DND-41 (cell line): ENCODE measurements at places on chromosomes 13 and 19.
A peak's percentile ranks its signal among the peaks of the same experiment; 100 is the strongest.

GRCh38 chr19:32195706-32196610 is 149.5 kb upstream of the ZNF507 start:
- DNase-seq, result no peak

- no peak for DNase-seq
Measured at GRCh38 chr13:98890925-98891324, 86.9 kb downstream of the DOCK9 start.

DNA sequence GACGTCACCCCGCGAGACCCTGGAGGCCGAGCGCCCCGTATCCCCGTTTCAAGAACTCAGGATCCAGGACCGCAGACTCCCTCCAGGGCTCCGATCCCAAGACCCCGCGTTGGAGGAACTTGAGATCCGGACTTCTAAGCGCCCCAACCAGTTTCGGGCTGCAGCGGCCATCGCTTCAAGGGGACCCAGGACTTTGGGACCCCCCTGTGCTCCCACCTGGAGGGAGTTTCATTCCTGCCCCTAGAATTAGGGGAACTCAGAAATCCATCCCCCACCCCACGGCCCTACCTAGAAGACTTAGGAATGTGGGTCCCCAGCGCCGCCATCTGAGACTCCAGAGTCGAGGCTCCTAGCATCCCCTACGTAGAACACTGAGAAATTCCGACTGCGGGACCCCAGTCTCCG is 400 bp downstream of the PLEKHG2 start:
- DNase-seq, result no peak

- DNase-seq, result peak; percentile 11
Measured at GRCh38 chr13:49584771-49585182, 581 bp downstream of the RCBTB1 start.

GRCh38 chr19:11581740-11582139 is 4.3 kb upstream of the ACP5 start:
- DNase-seq, result peak; percentile 63

DNA sequence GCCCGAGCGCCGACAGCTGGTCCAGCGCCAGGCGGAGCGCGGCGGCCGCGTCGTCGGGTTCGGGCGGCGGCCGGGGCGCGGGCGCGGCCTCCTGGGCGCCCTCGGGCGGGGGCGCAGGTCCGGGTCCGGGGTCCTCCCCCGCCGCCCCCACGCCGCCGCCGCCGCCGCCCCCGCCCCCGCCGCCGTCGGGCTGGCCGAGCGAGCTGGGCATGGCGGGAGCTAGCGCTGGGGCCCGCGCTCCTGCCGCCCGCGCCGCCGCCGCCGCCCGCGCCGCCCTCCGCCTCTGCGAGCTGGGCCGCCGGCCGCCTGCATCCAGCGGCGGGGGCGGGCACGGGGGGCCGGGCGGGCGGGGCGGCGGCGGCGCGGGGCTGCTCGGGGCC is 287 bp downstream of the MEX3D start:
- DNase-seq, result no peak

GRCh38 chr19:5254944-5255343 is 85.7 kb downstream of the PTPRS start:
- DNase-seq, result no peak

GRCh38 chr13:67519356-67519755 is 289.2 kb upstream of the PCDH9 start:
- no peak for DNase-seq

DNA sequence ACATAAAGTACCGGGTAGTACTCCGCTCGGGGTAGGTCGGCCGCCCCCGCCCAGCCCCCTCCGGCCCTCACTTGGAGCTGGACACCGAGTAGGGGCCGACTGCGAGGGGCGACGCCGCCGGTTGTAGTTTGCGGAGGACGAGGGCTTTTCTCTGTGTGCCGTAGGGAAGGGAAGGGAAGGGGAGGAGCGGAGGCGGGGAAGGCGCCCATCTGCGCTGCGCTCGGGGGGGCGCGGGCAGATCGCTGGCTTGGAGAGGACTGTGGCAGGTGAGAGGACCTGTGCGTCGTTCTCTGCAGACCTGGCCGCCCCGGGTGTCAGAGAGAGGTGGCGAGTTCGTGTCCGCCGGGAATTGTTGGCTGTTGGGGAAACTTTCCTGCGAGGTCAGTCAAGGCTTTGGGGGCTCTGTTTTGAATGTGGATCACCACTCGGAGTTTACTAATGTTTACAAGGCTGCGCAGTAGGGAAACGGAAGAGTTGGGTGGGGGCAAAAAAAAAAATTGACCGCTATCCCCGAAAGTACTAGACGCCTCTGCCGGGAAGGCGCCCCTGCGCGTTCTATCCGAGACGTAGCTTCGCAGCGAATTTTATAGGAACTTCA is 1.4 kb downstream of the ING1 start:
- peak; percentile 72 for DNase-seq

- DNase-seq, result no peak
Measured at GRCh38 chr19:57803265-57803593, 11.5 kb downstream of the ZNF552 start.

DNA sequence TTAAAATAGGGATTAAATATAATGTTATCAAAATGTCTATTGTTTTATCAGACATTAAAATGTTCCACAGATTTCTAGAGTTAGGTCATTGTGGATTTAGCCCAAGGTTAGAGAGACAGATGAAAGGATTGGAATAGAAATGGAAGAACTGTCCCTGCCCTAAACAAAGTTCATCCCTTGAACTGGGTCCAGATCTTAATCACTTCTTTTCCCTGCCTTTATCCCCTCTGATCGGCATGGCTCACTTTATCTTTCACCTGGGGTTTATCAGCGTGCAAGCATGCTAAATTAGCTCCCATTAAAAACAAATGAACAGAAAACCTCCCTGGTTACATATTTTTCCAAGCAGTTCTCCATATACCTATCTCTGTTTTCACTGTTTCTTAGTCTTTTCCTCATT is 23.4 kb upstream of the ARGLU1 start:
- no peak for DNase-seq

DNA sequence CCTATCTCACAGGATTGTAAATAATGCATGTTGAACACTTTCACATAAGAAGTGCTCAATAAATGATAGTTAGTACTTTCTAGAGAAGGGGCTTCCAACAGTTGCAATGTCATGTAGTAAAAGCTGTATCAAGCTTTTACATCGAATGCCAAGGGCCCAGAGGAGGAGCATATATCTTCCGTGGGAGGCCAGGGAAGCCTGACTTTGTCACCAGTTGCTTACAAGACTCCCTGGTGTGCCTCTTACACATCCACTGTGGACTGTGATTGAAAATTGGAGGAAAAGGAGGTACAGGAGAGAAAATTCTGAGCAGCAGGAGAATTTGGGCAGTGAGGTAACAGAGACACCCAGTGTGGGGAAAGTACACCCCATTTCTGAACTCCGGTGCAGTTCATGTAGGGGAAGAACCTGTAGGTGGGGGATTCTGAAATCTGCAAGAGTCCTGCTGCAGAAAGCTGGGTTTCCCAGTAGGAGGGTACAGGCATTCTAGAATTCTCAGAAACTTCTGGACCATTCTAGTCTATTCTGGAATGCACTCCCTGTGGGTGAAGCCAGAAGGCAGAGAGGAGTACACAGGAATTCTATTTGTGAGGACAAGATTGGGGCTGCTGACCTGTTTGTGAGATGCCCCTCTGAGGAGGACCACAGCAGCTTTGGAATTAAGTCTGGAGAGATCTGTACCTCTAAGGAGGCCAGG is 54.0 kb downstream of the ALOX5AP start:
- DNase-seq, result no peak

DNA sequence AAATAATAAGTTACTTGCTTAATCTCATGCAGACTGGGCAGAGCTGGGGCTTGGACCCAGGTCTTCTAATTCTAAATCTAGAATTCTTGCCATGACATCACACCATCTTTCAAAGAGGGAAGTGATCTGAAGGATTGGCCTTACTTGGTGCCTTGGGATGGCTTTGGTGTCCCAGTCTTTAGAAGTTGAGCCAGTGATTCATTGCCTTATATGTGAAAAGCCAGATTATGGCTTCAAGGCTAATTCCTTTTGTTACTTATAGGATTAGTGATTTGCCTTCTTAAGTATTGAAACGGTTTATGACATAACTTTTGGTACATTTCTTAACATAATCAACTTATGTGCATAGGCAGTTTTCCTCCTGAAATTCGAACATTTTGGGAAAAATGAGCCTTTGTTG is 14.9 kb downstream of the COG3 start:
- DNase-seq, result no peak

- DNase-seq, result no peak
Measured at GRCh38 chr13:56189439-56189838, 951.3 kb upstream of the PRR20A start.

DNA sequence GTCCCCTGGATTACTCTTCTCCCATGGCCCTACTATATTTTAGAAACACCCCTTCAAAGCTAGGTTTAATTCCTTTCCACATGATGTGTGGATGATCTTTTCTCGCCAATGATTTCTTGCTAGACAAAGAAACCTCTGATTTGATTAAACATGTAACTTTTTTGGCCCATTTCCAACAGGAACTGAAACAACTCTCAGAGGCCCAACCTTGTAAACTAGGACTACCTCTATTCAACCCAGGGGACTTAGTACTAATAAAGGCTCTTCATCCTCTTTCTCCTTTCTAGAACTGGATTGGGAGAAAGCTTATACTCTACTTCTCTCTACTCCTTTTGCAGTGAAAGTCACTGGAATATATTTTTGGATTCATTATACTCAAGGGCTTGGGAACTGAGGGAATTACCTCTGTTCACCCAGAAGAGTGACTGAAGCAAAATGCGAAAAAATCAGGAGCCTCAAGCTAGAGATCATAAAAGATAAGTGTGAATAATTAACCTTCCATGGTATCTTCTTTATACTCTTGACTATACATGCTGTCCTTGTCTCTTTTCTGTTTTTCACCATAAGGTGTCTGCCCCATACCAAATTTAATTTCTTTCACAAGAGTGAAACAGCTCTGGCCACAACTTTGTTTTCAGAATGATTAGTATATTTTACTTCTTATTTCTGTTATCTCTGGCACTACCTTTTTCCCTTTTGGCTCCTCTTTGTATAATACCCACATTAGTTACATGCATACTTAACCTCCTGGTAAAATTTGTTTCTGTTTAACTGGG is 977.6 kb downstream of the SLITRK5 start:
- no peak for DNase-seq

DNA sequence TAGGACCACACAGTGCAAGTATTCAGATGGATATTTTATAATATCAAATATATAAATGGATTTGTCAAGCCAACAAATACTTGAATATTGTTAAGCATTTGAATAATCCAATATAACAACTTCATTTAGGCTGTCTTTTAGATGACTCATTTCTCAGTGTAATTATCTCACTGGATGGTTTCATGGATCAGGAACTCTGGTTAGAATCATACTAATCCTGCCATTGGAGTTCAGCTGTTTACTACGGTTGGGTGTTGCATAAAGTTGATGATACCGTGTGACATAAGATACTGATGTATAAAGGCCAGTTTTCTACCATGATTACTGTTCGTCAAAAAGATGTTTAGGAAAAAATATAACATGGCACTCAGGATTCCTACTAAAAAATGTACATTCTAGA is 196.3 kb downstream of the TSHZ3 start:
- no peak for DNase-seq

DNA sequence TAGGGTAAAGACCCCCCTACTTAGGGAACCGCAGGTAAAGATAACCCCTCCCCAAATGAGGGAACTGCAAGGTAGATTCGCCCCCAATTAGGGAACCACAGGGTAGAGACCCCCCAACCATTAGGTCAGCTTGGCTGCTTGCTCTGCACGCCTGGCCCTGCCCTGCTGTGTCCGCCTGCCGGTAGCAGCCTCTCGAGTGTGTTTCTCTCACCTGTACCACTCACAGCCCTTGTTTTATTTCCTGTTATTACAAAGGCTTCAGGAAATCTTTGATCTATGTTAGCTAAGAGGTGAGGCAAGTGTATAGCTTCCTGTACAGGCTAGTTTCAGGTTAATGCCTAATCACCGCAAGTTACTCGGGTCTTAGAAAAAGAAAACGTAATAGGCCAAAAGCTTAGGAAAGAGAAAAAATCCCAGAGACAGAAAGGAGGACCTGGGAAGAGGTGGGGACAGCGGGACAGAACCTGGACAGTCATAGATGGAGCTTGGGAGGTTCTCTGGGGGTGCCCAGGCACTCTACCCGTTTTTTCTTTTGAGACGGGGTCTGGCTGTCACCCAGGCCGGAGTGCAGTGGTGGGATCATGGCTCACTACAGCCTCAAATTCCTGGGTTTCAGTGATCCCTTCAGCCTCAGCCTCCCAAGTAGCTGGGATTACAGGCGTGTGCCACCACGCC is 23.1 kb upstream of the EIF3G start:
- no peak for DNase-seq

GRCh38 chr19:30686176-30686820 is 314.1 kb downstream of the ZNF536 start:
- no peak for DNase-seq

GRCh38 chr19:17406887-17407196 is 1.4 kb upstream of the BST2 start:
- no peak for DNase-seq

DNA sequence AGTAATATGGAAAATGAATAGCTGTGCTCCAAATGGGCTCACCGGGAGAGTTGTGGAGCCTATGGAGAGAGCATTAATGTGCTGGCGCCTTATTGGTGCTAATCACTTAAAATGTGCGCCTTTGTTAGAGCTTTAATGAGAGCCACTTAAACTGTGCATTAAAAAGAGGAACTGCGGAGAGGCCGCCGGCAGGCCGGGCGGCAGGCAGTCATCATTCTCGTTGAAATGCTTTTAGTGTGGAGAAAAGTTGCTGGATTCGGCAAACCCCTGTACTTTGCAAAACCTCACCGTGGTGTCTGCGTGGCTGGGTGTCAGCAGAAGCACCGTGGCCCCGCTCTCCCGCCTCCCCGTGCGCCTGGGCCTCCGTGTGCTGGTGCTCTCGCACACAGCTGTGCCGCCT is 105.5 kb downstream of the KDM4B start:
- DNase-seq, result no peak

DNA sequence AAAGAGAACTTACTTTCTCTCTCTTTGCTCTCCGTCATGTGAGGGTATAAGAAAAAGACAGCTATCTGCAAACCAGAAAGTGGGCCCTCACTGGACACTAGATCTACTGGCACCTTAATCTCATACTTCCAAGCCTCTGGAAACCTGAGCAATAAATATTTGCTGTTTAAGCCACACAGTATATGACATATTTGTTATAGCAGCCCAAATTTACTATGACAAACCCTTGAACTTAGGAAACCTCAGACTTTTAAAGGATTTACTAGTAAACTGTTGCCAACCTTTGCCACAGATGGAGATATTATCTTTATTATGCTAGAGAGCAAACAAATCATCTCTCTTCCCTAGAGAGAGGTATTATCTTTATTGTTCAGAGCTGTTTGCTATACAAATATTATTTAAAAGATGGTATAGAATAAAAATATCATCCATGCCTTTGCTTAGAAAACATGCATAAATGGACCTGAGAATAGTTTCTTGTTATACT is 1446.1 kb downstream of the SLITRK1 start:
- no peak for DNase-seq
